Fibroblast of mammary gland (primary cell): ENCODE measurements at places on chromosomes 1 and 21.
A peak's percentile ranks its signal among the peaks of the same experiment; 100 is the strongest.

- no peak for DNase-seq
Observed at GRCh38 chr21:36079010-36079649, 9.3 kb downstream of the CBR1 start.

GRCh38 chr1:115063228-115063901 lies 25.9 kb downstream of the TSPAN2 start:
- no peak for DNase-seq

DNA sequence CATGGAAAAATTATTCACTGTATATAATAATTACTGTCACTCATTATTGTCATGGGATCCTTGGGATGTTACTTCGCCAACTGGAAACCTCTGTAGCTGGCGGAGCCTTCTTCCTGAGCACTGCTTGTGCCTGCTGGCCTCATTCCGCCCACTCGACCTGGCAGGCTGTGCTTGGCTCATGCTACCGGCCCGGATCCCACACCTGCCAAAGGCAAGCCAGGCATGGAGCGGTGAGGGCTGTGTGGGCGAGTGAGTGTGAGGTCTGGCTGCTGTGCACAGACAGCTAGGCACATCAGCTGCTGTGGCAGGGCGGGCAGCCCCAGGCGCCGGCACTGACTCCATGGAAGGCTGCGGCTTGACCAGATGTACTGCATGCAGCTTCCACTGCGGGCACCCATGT lies 78.4 kb downstream of the DISP1 start:
- DNase-seq, result peak; percentile 55

DNA sequence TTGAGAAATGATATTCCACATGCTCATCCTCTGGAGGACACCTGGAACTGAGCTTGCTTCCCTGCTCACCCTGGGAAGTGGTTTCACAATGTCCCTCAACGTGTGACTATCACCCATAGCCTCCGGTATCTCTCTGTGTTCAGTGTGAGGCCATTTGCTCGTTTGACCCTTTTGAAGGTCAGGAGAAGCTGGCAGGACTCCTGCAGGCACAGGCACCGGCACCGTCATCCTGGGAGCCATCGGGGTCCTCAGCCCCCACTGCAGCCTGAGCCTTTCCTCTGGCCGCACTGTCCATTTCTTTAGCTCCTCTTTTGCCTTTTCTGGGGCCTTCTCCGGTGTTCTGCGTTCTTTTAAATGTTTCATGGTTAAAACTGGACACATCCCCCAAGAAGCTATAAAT lies 159.6 kb upstream of the COL6A1 start:
- no peak for DNase-seq

DNA sequence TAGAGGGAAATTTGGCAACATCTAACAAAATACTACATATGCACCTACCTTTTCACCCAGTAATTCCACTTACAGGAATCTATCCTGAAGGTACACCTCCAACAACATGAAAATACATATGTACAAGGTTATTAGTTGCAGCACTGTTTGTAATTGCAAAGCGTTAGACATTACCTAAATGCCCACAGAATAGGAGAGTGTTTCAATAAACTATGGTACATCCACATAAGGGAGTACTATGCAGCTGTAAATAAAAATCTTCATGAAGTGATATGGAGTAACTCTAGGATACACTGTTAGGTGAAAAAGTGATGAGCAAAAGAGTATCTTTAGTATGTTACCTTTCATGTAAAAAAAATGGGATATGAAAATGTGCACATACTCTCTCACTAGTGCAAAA lies 126.1 kb downstream of the ACBD6 start:
- no peak for DNase-seq

- no peak for DNase-seq
Observed at GRCh38 chr1:227896710-227897655, 50.7 kb downstream of the WNT9A start.

DNA sequence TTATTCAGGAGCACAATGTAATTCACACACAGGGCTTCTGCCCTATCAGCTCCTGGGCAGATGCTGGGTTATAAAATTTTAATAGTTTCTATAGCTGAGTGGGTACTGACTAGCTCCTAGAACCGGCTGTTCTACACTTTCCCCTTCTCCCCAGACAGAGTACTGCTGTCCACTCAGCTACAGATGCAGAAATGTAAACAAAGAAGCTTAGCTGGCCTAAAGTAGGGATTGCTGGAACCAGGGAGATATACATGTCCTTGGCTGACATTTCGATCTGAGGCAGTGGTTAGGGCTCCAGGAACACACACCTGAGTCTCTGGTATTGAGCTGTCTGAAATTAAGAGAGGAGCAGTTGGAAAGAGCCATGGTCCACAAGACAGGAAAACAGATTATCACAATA lies 211.5 kb upstream of the USP24 start:
- no peak for DNase-seq

DNA sequence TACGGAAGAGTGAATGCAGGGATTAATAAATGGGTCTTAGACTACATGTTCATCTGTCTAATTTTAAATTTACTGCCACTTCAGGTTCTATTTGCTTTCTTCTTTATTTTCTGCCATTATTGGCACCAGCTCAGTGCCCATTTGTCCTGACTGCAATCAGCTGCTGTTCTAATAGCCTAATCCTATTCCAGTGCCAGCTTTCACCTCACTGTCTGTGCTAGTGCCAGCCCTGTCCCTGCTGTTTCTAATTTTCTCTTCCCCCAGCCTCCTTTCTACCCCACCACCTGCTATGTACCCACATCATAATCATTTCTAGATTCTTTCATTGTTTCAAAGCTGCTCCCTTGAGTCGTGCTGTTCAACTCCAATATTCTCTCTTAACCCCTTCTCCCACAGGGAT lies 86.4 kb downstream of the KCNK1 start:
- DNase-seq, result no peak

- no peak for DNase-seq
Observed at GRCh38 chr1:10789047-10789791, 7.2 kb downstream of the CASZ1 start.

DNA sequence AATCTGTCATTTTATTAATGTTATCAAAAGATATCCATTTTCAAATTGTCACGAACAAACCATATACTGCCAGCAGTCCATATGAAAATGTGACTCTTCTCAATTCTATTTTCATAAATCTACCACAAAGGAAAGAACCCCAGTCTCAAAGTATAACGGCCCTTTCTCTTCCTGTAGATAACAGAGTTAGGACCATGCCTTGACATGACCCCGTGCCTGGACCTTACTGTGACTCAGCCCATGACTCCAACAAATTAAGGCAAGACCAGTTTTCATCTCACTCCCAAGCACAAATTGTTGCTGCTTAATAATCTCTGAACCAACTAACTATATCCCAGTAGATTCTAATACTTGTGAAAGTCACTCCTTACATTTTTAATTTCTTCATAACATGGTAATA lies 124.4 kb upstream of the NFIA start:
- DNase-seq, result no peak
